KBM-7 (cell line): ENCODE measurements at places on chromosomes 6 and 20.

GRCh38 chr20:17759449-17759848 lies 59.7 kb downstream of the BANF2 start:
- no peak for DNase-seq

DNA sequence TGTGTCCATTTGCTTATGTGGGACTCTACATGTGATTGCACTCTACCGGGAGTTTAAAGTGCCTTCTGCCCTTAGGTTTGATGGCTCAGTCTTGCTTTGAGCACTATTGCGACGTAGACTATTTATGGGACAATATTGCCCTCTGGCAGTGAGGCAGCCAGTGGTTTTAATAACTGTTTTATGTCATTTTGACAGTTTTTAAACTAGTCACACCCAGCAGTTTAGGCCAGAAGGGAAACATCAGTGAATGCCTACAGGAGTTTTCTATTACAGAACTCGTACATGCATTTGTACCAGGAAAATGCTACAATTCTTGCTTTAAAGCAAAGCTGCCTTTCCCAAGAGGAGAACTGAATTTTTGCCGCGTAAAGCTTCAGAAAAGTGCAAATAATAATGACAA lies 813.7 kb downstream of the KIF16B start:
- DNase-seq: no peak

GRCh38 chr20:35443003-35443402 lies 5.0 kb upstream of the GDF5 start:
- DNase-seq: no peak

DNA sequence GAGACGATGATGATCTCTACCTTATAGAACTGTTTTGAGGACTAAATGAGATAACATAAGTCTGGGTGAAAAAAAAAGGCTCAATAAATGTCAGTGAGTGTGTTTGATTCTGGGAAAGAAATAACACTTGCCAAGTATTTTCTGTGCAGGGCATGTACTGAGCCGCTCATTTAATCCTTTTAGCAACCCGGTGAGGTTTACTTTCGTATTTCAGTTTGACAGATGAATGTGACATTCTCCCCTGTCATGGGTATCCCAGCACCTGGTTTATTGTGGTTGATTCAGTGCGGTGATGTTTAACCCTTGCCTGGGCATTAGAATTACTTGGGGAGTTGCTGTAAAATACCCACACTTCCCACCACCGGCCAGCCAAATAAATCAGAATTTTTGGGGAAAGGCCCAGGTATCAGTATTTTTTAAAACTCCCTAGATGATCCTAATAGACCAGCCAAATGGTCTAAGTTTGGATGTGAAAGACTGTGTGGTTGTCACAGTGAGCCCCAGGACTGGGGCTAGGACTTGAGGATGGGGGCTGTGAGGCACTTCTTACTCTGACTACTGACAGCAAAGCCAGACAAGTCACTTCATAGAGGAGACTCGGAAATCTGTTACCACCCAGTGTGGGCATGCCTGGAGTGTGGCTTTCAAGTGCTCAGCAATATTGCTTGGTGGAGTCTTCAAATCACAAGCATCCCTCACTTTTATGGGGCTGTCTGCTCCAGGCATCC lies 100.2 kb upstream of the KCNG1 start:
- no peak for DNase-seq

DNA sequence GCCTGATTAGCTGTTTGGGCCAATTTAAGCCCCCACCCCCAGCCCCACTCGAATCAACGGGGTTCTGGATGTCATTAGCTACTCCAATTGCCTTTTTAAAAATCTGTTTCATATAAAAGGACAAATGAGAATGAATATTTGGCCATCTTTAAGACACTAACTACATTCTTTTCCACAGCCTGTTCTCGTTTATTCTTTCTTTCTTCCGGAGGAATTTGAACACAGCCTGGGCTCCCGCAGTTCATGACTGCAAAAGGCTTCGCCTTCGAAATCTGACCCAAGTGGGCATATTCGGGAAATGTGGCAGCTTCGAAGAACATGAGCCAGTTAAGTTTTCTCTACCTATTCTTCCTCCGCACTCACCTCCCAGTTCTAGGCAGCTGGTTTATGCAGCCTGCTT lies 49.4 kb upstream of the NFATC2 start:
- no peak for DNase-seq

DNA sequence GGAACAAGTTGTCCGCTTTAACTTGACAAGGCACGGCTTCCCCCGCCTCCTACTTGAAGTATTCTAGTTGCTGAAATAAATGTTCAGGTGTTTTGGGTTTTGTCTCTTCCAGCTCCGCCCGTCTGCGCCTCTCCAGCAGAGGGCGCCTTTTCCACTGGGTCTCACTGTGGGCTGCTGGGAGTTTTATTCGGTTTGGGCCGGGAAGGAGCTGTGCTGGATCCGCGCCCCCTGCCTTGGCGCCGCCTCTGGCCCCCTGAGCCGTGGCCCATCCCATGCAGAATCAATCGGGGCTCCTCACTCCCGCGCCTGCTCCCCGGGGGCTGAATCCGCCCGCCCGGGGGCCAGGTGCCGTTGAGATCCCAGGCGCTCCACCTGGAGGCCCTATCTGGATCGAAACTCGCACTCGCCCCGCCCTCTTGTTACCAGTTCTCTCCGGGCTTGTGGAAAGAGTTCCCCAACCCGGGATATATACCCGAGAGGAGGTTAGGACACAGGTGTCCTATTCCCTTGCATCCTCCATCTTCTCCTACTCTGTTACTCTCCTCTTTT lies 51.0 kb upstream of the TCF21 start:
- peak; percentile 79 for DNase-seq

GRCh38 chr6:52423971-52424381 lies 3.8 kb downstream of the EFHC1 start:
- DNase-seq: no peak

DNA sequence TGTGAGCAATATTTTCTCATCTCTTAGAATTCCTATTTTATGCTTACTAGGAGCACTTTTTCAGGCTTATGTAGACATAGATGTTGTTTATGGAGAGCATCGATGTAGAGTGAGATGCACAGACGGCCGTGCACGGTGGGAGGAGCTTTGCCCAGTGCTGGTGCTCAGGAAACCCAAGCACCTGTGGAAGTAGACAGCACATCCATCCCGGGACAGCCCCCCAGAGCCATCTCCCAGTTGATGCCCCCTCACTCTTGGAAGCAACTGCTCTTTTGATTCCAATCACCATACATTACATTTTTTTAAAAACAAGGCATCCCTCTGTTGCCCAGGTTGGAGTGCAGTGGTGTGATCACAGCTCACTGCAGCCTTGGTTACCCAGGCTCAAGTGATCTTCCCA lies 143.7 kb downstream of the SMOC2 start:
- no peak for DNase-seq

DNA sequence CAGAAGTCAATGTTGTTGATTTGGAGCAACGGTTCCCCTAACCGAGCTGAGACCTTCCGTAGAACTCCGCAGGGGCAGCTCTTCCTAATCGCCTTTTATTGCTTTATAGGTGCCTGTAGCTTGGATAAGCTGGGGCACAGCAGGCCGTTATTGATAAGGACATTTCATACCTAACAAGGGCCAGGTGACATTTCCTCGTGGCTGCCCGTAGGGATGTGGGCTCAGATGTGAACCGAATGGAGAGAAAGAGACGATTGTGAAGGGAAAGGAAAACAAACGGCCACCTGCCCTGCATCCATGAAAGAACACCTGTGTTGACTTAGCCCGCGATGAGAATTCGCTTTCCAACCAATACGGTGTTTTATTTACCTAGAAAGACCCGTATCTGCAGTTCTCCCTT lies 53.3 kb upstream of the DACT2 start:
- DNase-seq: no peak

DNA sequence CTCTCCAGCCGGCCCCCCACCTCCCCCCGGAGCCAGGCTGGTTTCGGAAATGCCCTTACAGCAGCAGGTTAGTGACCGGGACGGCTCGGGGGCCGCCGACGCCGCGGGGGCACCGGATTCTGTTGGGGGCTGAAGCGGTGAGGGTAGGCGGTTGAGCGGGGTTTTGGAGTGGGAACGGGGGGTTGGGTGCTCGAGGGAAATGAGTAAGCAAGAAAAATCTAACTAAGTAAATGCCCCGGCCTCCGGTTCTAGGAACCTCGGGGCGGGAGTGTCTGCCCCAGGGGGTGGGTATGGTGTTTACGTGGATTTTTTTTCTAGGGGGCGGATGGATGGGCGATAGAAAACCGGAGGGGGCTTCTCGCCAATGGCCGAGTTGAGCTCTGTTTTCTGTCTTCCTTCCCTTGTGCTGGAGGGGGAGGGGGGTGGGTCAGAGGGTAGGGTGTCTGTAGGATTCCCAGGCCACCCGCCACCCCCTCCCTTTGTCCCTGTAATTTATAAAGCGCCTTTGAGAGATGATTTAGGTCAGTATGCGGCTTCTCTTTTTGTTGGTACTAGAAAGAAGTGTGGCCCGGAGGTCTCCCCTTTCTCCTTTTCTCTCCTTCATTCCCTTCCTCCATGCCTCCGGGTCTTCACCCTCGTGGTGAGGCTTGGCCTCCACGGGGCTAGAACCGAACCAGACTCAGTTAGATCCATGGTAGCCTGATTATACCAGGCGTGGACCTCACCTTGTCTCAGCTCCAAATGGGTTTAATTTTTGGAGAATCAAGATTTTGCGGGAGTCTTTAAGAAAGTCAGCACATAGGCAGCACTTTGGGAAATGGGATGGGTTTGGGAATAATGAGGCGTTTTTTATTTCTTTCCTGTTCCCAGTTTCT lies 2.3 kb downstream of the E2F3 start:
- peak; percentile 93 for DNase-seq

GRCh38 chr6:139595183-139595582 lies 220.7 kb upstream of the CITED2 start:
- no peak for DNase-seq

GRCh38 chr6:38214159-38214558 lies 394.6 kb downstream of the ZFAND3 start:
- DNase-seq: no peak

GRCh38 chr20:22333885-22334545 lies 250.4 kb downstream of the FOXA2 start:
- DNase-seq: peak; percentile 63
